ENCODE measurements at places on chromosomes 16 and 17. TPM values are rescaled to one million over a fixed set of nuclear protein-coding genes. Genes with fewer than 3 reads are reported as not detected.
A peak's percentile ranks its signal among the peaks of the same experiment; 100 is the strongest.

DNA sequence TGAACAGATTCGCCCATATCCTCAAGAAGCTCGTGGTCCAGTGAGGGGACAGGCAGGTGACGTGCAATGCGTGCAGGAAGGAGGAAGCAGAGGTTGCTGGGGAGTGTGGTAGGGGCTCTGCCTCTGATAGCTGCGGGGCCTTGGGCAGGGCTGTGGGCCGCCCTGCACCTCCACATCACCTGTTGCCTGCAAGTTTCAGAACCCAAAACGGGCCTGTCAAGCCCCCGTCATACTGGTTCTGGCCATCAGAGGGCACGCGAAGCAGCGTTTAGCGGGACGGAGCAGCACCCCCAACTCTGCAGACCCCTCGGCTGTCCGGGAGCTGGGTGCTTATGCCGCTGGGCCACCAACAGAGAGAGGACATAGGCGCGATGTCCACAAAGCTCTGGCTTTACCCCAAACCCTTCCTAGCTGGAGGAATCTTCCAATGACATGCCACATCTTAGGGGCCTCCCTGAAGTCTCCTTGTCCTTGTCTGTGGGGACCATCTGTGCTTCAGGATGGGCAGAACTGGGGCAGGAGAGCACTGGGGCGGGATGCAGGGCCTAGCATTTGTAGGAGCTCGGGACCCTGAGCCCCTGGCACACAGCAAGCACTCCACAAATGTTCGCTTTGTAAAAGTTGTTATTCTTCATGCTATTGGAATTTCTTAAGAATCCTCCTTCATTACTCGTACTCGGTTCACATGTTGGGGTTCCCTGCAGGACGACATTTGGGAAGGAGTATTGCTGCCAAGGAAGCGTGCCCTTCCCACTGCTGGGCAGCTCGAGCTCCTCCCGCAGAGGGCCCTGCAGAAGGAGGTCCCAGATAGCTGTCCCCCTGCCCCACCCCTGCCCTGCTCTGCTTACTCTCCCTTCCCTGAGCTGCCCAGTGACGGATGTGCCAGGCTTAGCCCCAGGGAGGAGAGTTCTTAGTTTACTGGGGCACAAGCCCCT is 64.3 kb downstream of the CNGB1 start:
- no peak overlapping the region for H3K27ac ChIP-seq
- no peaks in the 10 kb centered on the region for H3K4me1 ChIP-seq
- no peak for DNase-seq

GRCh38 chr16:61149709-61150108 is 886.5 kb downstream of the CDH8 start:
- no peak overlapping the region for H3K27ac ChIP-seq
- no peaks in the 10 kb centered on the region for H3K4me1 ChIP-seq
- no peak for DNase-seq
- no peak overlapping the region for H3K4me3 ChIP-seq
- H3K27me3 ChIP-seq = no peaks in the 10 kb centered on the region

DNA sequence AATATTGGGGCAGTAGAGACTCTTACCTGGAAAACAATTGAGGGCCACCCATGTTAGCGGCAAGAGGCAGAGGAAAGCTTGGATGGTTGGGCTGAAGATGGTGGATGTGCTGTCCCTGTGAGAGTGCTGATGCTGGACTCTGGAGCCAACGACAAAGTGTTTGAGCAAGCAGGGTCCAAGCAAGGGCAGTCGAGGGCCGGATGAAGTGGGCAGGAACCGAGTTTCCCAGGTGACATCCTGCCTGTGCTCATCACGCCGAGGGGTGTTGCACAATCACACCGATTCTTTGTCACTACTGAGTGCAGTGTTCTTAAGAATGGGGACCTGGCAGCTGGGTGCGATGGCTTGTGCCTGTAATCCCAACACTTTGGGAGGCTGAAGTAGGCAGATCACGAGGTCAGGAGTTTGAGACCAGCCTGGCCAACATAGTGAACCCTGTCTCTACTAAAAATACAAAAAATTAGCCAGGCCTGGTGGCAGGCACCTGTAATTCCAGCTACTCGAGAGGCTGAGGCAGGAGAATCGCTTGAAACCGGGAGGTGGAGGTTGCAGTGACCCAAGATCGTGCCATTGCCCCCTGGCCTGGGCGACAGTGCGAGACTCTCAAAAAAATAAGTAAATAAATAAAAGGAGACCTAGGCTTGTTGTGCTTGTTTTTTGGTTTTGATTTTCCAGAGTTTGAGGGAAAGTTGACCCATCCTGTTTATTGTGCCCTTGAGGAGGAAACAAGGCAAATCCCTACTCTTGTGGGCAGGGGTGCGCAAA is 6.1 kb downstream of the PYCARD start:
- no peak overlapping the region for H3K27ac ChIP-seq
- H3K4me3 ChIP-seq = no peak overlapping the region
- H3K4me1 ChIP-seq = peaks cover 6% of the 10 kb centered on the region
- no peaks in the 10 kb centered on the region for H3K27me3 ChIP-seq
- peaks cover 12% of the 10 kb centered on the region for H3K36me3 ChIP-seq
- DNase-seq = no peak

GRCh38 chr16:72635104-72635503 is 412.8 kb downstream of the ZFHX3 start:
- H3K4me1 ChIP-seq = no peaks in the 10 kb centered on the region
- no peak for DNase-seq
- peaks cover 3% of the 10 kb centered on the region for H3K27me3 ChIP-seq
- no peak overlapping the region for H3K27ac ChIP-seq
- no peak overlapping the region for H3K4me3 ChIP-seq

GRCh38 chr17:82241183-82241925 is 12.5 kb downstream of the SLC16A3 start:
- peaks cover 58% of the 10 kb centered on the region for H3K36me3 ChIP-seq
- no peaks in the 10 kb centered on the region for H3K27me3 ChIP-seq
- H3K27ac ChIP-seq = peak overlapping the region; percentile 73

- H3K27me3 ChIP-seq = no peaks in the 10 kb centered on the region
- no peaks in the 10 kb centered on the region for H3K36me3 ChIP-seq
- peak within 1 kb of the TSS; percentile 70 for H3K4me3 ChIP-seq
- peaks cover 11% of the 10 kb centered on the region for H3K4me1 ChIP-seq
Measured at GRCh38 chr17:78925234-78925633, at the start of gene TIMP2. TIMP2 (minus strand) TSS chr17:78925387; CDS start chr17:78925088, 299 bp downstream.

- H3K27ac ChIP-seq = no peak overlapping the region
- H3K36me3 ChIP-seq = no peaks in the 10 kb centered on the region
- no peak for DNase-seq
Measured at GRCh38 chr17:51371732-51372151, 111.4 kb downstream of the UTP18 start.

DNA sequence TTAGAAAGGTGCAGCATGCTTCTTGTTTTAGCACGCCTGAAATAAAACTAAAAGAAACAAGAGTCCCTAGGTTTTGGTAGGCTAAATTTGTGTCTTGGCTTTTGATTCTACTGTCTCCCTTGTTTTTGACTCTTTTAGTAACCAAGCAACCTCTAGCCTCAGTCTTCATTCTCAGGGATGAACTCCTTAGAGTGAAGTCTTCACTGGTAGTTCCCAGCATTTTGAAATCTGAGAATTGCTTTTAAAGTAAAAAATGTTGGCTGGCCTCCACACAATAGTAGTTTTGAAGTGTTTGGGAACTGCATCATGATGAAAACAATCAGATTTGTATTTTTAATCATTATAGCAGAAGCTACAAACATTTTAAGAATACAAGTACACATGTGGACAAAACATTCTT is 6.1 kb upstream of the CDR2 start:
- H3K36me3 ChIP-seq = no peaks in the 10 kb centered on the region
- H3K27me3 ChIP-seq = no peaks in the 10 kb centered on the region
- no peak overlapping the region for H3K27ac ChIP-seq
- H3K4me1 ChIP-seq = no peaks in the 10 kb centered on the region
- no peak for DNase-seq

DPEP2 gene
- 1.1 TPM for total RNA-seq

ITGAD gene
- 0.42 TPM for total RNA-seq

FAAP100 gene
- 13.1 TPM for total RNA-seq

GFER gene
- 29.6 TPM for total RNA-seq

TMEM92 gene
- total RNA-seq = not detected

ACSM3 gene
- 0.34 TPM for total RNA-seq

GFAP gene
- total RNA-seq = not detected
